ENCODE measurements at places on chromosomes 1 and 21.

- DNase-seq, result no peak
These were observed 238.0 kb upstream of the FGGY start for GRCh38 chr1:59058665-59059439.

- no peak for DNase-seq
These were observed 37.7 kb upstream of the TMEM125 start for GRCh38 chr1:43232074-43232473.

GRCh38 chr1:24904731-24905354 lies 25.2 kb downstream of the RUNX3 start:
- no peak for DNase-seq

GRCh38 chr1:1223891-1224290 lies 7.9 kb downstream of the SDF4 start:
- no peak for DNase-seq

DNA sequence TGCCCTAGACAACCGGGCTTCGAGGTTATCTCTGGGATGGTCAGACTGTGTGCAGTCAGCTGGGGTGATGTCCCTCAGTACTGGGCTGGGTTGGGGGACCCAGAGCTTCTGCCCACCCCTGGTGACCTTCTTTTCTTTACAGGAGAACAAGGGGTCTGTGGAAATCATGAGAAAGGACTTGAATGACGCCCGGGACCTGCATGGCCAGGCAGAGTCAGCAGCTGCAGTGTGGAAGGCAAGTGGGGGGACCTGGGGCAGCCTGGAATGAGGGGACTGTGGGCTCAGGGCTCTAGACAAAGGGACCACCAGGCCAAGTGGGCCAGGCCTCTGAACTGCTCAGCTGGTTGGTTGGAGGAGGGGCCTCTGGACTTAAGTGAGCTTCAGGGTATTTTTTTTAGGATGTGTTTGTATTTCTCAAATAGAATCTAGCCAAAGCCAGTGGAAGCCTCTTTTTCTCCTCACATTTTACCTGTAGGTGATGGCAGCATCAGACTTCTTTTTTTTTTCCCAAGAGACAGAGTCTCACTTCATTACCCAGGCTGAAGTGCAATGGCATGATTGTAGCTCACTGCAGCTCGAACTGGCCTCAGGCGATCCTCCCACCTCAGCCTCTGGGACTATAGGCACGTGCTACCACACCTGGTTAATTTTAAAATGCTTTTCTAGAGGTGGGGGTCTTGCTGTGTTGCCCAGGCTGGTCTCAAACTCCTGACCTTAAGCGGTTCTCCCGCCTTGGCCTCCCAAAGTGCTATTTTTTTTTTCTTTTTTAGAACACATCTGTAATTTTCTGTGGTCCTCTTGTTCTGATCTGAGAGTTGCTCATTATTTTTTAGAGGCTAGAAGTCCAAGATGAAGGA lies 1.9 kb downstream of the RNF187 start:
- no peak for DNase-seq

DNA sequence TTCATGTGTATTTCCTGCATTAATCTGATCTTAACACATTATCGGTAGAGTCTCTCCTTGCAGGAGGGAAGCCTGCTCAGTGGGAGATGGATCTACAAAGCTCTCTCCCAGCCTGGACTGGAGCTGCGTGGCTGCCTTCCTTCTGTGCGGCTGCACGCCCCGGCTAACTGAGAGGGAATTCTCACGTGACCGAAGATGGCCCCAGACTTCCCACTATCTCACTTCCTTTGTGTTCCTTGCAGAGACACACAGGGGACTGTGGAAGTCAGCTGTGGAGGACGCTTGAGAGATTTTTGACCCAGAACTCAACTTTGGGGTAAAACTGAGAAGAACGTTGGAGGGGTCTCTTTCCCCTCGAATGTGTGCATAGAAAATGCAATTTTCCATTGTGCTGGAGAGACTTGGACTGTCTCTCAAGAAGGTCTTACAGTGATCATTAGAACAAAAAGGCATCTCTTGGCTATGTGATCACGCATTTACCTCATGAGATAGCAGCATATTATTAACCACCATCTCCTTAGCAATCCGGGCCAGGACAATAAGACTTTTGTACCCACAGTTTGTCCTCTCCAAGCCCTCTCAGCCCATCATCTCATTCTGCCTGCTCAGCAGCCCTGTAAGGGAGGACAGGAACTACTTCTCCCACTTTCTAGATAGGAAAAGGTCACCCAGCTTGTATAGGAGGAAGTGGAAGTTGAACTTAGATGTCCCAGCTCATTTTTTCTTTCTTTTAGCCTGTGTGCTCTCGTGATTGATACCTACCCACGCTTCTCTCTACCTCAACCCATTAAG lies 49.3 kb upstream of the TARBP1 start:
- peak; percentile 41 for DNase-seq

DNA sequence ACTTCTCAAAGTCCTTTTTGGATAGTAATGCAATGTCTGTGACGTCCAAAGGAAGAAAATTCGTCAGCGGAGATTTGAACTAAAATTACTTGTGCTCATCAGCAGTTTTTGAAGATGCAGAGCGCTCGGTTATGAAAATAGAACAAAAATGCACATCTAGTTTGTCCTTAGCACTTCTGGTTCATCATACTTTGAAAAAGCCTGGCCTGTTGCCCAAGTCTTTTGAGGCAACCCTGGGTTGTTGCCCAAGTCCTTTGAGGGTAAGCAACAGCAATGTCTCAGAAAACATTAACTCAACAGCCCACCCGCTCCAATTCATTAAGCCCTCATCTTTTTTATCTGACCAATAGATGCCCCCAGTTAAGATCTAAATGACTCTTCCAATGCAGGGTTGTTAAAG lies 91.9 kb downstream of the HUNK start:
- no peak for DNase-seq

GRCh38 chr1:26035959-26036755 lies 9.8 kb downstream of the SLC30A2 start:
- DNase-seq, result peak; percentile 60

DNA sequence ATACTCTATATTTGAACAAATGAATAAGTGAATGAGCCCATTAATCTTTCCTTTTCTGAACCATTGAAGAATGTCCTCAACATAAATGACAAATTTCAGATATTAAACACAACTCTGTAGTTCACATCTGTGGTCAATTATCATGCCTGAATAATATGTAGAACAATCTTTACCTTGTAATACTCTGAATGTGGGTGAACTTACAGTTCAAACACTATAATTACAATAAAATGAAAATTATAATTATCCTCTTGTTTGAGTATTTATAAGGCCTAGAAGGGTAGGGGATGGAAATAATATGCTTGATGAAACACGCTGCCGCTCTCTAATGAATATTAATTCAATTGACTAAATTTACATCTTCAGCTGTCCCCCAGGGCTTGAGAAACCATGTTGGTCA lies 8.7 kb upstream of the SFPQ start:
- DNase-seq, result no peak

DNA sequence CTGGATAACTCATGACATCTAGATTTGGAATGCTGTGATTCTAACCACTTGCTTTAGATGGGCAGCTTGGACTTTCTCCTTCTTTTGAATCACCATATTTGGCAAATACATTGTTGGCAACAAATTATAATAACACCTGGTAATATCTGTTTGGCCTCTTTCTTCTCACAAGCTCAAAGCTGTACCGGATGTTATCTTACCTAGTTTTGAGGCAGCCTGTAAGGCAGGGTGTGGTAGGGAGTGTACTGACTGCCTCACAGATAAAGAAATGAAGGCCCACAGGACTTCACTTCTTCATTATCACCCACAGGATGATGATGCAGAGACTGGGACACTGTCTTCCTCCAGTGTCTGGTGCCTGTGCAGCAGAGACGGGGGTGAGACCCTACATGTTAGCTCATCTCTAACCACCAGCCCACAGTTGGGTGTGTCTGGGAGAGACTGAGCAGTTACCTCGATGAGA lies 28.5 kb downstream of the TUFT1 start:
- no peak for DNase-seq

- no peak for DNase-seq
These were observed 25.5 kb downstream of the CAPN9 start for GRCh38 chr1:230772457-230773395.

DNA sequence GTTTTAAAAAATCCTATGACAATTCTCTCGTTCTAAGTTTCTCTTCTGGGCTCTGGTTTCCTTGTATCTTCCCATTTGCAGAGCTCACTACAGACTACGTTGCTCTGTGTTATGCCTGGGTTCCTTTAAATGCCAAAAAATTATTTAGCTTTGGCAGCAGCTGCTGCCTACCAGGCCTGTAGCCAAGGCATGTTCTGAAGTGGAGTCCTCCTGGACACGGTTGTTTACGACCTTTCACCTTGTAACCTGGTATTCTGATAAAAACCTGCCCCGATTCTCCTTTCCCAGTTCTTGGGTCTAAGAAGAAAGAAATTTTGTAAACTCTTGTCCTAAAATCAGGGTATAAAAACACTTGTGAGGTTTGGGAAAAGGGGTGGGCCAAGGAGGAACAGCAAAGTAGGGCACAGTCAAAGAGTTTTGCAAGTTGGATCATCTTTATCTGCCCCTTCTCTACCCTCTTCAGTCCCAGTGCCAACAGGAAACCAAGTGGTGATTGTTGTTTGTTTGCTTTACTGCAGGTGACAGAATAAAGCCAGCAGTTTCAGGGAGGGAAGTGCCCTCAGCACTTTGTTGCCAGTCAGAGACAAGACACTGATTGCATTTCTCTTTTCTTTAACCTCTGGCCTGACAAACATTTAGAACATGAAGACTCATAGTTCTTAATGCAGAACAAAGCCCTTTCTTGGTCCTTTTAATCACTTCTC lies 3.1 kb upstream of the TXNIP start:
- DNase-seq, result no peak

GRCh38 chr1:185229981-185230380 lies 73.0 kb downstream of the SWT1 start:
- DNase-seq, result no peak

DNA sequence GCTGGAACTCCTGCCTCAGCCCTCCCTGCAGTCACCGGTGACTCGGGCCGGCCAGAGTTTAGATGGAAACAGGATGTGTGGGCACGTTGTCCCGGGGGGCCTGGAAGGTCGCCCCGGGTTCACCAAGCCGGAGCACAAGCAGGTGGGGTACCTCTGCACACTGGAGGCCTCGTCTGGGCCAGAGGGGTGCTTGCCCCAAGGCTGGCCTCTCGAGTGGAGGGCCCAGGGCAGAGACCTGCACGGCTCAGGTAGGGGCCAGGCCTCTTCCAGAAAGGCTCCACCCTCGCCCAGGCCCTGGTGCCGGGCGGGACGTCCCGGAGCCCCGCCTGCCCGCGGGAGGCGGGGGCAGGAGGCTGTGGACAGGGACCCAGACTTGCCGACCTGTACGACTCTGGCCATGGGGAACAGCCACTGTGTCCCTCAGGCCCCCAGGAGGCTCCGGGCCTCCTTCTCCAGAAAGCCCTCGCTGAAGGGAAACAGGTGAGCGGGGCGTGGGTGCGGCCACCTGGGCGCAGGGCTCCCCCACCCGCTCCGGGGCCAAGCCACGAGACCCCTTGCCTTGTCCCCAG lies at the start of gene PLEKHN1:
Gene PLEKHN1, plus strand, starts transcription at position 348 of the 569 bp plus-strand sequence. Its CDS starts 50 bp downstream, at position 398.
- DNase-seq, result no peak

DNA sequence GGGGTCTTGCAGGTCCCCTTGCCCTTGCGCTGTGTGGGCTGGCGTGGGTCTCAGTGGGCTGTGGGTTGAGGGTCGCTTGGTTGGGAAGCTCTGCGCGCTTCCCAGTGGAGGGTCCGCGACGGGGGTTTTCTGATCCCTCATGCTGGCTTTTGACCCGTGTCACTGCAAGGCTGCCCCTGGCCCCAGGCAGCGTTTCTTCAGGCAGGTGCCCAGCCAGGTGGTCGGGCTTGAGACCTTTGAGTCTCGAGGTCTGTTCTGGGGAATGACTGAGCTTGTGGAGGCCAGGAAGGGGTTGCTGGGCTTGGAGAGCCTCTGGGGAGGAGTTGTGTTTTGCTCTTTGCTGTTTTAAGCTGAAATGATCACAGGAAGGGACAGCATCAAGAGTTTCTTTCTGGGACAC lies 5.3 kb downstream of the SKI start:
- no peak for DNase-seq

DNA sequence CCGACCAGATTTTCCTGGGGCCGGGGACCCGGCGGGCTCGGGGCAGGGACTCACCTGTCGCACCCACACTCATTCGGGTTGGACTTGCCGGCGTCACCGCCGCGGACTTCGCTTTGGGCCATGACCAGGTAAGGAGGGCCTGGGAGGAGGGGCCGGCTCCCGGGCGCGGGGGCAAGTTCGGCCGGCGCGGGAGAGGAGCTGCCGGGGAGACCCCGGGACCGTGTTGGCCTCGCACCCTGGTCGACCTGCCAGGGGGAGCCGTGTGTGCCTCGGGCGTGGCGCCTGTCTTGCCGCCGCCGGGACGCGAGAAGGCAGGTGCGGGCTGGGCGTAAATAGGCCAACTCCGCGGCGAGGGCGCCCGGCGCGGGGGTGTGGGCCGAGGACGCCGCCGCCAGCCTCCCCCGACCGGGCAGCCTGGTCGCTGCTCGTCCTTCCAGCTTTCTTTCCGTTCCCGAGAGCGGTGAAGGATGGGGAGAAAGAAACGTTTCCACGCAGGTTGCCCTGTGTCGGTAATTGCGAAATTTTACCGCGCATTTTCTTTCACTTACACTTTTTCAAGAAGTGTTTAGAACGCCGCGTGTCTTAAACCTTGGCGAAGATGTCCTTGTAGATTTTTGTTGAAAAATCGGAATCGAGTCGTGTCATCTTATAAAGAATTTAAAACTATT lies 558 bp downstream of the USP1 start:
- no peak for DNase-seq

DNA sequence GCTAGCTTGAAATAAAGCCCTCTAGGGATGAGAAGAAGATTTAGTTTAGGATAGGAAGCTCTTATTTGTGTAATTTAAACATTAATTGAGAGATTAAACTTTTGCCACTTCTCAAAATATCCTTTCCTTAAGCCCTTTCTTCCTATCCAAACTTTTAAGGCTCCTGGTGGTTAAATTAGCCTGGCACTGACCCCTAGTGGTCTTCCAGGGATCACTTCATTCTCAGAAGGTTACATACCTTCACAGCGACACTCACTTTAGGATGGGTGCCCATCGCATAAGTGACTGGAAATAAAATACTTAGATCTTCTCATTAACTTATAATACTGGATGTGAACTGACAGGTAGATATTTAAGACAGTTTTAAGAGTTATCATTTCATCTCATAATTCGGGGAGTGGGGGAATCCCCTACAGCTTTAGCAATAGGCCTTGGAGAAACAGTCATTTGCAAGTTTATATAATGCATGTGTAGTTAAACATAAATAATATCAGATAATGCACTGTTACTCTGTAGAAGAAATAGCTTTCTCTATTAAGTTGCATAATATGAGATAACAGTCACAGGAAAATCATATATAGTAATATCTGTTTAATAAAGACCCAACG lies 7.4 kb downstream of the LHX9 start:
- no peak for DNase-seq

- no peak for DNase-seq
These were observed 248.9 kb upstream of the ADGRL4 start for GRCh38 chr1:79255421-79255820.

GRCh38 chr1:41023279-41023990 lies 1.9 kb upstream of the SLFNL1 start:
- no peak for DNase-seq

DNA sequence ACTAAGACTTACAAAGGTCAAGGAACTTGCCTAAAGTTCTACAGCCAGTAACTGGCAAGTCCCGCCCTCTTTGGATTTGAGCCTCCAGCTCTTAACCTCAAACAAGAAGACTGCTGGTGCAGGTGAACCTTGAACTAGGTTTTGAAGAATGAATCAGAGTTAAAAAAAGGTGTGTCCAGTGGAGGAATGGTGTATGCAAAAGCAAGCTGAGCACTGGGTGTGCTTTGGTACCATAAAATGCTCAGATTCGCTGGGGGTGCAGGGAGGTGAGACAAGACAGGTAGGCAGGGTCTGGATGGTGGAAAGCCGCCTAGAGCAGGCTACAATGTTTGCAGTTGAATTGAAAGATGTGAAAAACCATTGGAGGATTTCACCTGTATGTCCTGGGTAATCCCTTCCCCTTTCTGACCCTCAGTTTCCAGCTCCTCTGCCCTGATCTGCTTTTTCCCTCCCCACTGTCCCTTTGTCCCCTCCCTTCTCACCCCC lies 39.8 kb downstream of the FOXD2 start:
- no peak for DNase-seq
